HS-5 (cell line): ENCODE measurements at places on chromosomes 12 and 14.
A peak's percentile ranks its signal among the peaks of the same experiment; 100 is the strongest.

DNA sequence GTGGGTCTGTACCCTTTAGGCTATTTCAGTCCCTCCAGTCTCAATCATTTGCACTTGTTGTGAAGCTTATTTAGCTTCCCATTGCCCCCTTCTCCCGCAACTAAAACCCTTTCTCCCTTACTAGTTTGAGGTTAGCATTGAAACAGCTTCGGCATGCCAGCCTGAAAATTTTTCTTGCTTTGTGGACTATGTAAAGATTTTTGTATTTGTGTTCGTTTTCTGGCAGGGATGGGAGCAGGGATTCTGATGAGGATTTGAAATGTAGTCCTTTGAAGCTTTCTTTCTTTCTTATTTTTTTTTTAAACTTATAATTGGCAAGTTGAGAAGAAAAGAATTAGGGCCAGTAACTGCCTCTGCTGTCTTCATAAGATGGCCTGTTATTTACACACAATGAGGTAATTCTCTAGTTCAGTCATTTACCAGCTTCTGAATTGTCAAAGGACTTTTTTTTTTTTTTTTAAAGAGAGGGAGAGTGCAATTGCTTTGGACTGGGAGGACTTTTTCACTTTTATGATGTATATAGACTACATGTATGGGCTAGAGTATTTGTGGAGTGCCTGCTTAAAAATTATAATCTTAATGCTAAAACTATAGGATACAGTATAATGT lies 29.0 kb downstream of the PALS1 start:
- no peak for DNase-seq

DNA sequence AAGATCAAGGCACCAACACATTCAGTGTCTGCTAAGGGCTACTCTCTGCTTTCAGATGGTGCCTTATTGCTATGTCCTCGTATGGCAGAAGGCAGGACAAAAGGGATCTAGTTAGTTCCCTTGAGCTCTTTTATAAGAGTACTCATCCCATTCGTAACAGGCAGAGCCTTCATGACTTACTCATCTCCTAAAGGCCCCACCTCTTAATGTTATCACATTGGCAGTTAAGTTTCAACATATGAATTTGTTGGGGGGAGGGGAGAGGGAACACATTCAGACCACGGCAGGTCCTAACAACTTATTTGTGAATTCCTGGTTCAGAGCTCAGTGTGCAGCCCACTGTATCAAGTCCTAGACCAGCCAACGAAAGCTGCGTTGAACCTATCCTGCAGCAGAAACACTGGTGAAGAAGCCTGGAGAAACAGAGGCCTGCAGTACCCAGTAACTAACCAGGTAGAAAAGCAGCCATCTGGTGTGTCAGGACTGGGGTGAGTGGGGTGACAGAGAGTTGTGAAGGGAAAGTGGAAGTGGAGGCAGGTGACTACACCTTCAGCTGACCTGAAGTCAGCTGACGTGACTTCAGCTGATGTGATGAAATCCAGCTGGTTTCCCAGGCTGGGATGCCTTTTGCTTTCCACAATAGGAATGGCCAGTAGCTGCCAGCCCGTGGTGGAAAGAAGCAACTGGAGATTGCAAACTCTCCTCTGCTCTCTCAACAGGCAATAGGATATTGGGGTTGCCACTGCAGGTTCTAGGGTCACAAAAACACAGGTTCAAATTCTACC lies 101.6 kb upstream of the PLXNC1 start:
- no peak for DNase-seq

DNA sequence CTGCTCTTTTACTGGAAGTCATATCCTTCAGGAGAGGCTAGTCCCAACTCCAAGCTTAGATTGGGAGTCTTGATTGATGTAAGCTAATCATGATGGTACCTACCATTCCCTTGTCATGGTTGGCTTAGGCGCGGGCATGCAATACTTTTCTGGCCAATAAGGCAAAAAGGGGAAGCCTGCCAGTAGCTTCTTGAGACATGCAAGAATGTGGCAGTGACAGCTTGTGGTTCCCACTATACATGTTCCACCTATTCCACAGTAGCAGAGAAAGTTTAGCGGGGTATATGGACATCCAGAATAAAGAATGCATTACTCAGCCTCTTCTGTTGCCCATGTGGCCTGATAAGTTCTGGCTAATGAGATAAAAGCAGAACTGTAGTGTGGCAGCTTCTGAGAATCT lies 55.0 kb downstream of the AP5M1 start:
- DNase-seq: no peak

DNA sequence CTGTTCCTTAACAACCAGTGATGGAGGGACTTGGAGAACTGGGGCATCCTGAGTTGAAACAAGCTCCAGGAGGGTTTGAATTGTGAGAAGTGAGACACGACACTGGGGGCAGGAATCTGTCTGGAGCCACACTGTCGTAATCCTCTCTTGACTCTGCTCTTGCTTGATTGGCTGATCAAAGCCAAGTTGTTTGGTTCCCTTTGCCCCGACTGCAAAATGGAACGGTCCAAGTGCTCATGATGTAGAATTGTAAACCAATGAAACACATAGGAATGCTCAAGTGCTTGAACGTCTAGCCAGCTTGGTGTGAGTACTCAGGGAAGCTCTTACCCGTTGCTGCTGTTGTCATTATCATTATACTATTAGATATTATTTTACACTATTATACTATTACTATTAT lies 98.1 kb downstream of the TMEM132C start:
- no peak for DNase-seq

DNA sequence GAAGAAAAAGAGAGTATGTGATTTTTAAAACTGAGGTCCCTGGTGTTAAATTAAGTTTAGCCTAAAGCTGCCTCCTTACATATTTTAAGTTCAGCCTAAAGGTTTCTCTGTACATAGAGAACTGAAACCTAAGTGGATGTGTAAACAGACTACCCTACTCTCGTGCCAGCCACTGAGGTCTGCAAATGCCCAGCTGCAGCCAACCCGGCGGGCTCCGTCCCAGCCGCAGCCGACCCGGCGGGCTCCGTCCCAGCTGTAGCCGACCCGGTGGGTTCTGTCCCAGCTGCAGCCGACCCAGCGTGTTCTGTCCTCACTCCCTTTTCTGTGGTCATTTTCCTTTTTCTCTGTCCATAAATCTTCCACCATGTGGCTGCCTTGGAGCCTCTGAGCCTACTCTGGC lies 97.2 kb upstream of the SFSWAP start:
- no peak for DNase-seq

- DNase-seq: no peak
These were observed 56.3 kb downstream of the KCNH5 start for GRCh38 chr14:62988967-62989366.

DNA sequence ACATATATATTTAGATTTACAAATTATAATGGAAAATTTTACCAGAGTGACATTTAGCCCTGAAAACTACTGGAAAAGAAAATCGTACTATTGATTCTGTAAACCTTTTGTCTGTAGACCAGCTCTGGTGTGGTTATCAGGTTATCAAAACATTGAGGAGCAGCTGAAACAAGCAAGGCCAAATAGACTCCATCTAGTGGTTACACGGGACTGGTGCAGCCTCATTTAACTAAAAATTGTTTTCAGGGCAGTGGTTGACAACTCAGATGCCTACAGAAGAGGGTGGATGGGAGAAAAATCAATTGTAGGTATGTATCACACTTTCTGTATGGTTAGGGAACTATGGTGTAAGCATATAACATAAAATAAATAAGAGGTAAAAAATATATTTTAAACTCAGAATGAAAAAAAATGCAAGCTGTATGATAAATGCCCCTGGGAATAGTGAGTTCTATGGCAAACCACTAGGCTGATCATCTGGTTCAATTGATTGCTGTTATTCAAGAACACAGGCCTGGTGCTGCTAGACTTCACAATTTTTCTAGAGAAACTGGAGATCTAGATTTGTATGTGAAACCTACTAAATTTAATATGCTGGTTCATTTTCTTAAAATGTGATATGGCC lies 51.2 kb downstream of the ACSS3 start:
- DNase-seq: peak; percentile 14

GRCh38 chr12:43216490-43216889 lies 335.5 kb downstream of the ADAMTS20 start:
- DNase-seq: no peak

DNA sequence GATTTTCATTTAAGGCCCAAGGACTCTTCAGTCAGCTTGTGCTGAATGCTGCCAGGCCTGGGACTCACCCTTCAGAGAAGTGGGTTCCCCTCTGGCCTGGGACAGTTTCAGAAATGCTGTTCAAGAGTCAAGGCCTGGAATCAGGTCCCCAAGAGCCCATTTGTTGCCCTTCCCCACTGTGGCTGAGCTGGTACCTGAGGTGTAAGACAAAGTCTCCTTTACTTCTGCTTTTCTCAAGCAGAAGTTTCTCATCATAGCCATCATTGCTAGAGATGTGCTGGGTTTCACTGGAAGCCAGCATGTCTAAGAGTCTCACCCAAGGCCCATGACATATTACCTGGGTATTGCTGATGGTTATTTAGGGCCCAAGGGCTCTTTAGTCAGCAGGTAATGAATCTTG lies 8.9 kb downstream of the FANCM start:
- DNase-seq: no peak

DNA sequence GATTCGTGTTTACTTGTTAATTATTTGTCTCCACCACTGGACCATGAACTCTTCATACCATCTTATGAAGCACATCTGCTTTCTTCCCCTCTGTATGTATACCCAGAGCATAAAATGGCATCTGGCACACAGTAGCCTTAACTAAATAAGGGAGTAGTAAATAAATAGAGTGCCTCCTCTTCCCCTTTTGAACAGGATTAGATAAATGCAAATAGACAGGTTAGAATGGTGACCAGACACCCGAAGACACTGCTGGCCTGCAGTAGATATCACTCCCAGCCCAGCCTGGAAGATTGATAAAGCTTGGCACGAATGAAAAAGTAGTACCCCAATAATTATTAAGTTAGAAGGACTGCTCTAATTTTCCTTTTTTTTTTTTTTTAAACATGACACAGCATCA lies 6.9 kb downstream of the GALNT4 start:
- no peak for DNase-seq

GRCh38 chr14:96989306-96989705 lies 192.1 kb downstream of the VRK1 start:
- DNase-seq: no peak

GRCh38 chr14:94132285-94132887 lies 3.0 kb upstream of the IFI27L2 start:
- DNase-seq: peak; percentile 28

DNA sequence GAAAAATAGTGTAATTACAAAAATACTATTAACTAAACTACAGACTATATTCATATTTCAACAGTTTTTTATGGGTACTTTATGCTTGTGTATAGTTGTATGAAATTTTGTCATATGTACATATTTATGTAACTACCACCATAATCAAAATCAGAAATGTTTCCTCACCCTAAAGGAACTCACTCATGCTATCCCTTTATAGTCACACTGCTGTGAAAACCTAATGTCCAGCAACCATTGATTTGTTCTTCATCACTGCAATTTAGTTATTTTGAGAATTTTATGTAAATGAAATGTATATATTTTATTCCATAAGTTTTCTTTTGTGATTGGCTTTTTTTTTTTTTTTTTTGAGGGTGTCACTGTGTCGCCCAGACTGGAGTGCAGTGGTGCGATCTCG lies 278.9 kb upstream of the SLC16A7 start:
- no peak for DNase-seq

DNA sequence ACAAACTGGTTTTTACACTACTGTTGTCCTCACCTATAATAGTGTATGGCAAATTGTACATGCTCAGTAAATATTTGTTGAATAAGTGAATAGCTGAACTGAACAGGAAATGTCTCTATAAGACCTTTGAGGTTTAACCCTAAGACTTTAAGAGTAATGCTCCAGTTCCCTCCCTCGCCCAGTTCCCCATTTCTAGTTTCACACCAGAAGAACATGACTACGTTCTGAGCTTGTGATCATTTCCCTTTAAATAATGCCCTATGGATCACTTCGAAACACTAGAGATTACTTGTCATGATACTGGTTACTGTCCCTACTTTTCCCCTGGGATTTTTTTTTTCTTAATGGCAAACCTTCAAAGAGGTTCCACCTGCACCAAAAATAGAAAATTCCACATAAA lies 69.3 kb downstream of the PRKD1 start:
- no peak for DNase-seq

- no peak for DNase-seq
These were observed 180.9 kb downstream of the CHST11 start for GRCh38 chr12:104637604-104638003.

DNA sequence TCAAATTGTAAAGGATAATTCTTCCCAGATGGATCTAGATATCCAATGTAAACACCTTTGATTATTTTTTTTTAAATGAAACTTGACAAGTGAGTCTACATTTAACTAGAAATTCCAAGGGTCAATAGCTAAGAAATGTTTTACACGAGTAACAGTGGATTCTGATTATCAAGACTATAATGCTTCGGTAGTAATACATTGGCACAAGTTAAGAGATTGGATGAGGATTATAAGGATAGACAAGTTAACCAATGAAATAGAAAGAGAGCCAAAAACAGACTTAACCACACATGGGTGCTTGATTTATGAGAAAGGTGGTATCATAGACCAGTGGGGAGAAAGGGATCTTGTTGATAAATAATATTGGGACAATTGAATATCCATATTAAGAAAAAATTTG lies 40.3 kb upstream of the PCED1B start:
- DNase-seq: no peak

GRCh38 chr12:131024026-131024425 lies 70.3 kb downstream of the ADGRD1 start:
- DNase-seq: no peak

DNA sequence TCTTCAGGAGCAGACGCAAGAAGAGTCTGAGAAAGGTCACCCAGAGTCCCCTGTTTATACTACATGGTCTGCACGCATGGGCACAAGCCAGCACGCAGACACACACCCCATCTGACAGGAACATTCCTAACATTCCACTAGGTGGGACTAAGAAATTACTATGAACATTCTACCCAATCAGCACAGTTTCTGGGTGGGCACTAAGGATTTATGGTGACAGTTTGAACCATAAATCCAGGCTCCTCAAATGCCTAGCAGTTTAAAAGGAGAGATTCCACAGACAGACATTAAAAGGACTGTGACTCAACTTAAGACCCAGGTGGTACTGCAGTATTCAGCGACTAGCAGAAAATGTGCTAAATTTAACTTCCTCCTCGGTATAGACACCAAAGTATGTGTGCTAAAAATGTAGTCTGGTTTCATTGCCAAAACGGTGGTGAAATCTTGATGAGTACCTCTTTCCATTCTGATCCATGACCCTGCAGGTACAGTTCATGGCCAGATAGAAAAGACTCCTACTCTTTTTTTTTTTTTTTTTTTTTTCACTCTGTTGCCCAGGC lies 16.2 kb downstream of the ABHD4 start:
- DNase-seq: peak; percentile 89

DNA sequence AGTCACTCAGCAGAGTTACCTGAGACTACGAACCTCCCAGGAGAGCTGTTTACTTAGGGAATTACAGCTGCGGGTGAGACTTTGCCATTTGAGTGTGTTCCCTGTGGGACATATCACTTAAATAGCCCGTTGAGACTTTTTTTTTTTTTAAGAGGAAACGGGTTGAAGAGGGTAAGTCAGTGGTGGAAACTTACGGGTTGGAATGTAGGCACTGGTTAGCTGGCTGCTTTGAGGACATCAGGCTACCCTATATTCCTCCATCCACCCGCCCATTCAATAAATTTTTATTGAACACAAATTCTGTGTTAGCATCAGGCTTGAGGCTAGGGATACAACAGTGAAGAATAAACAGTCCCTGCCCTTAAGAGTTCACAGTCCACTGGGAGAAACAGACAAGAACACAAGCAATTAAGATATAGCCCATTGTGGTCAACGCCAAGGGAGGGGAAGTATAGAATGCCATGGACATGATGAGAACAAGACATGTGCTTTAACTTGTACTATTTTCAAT lies 88.1 kb upstream of the CPSF6 start:
- no peak for DNase-seq
